T-cell (primary cell): ENCODE measurements at places on chromosomes 3 and 15.
A peak's percentile ranks its signal among the peaks of the same experiment; 100 is the strongest.

DNA sequence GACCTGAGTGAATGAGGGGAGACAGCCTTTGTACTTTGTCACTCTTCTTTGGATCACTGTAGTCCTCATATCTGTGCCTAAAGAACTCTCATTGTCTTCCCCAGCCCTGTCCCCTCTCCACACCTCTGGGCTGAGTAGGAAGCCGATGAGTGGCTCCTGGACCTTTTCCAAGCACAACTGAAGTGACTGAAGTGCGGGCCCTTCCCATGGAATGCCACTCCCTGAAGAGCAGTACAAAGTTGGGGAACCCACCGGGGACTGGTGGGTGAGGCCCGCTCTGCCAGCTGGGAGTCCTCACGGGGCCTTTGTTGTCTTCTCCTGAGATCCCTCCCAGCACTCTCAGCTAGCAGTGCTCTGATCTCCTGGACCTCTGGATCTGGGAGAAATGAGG, 90.1 kb downstream of the AAGAB start:
- peaks cover 16% of the 10 kb centered on the region for H3K36me3 ChIP-seq
- H3K27ac ChIP-seq: no peak overlapping the region
- H3K4me1 ChIP-seq: peaks cover 5% of the 10 kb centered on the region
- DNase-seq: no peak

DNA sequence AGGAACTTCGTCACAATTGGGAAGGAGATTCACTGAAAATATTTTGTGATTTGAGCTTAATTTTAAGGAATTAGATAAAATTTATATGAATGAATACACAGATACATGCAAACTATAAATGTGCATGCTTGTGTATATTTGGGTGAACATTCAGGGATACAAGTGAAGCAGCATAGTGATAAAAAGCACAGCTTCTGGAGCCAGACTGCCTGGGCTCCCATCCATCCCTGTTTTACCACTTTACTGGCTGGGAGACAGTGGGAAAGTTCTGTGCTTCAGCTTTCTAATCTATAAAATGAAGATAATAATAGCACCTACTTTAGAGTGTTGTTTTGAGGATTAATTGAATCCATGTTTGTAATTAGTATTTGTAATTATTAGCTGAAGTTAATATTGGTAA, 8.1 kb upstream of the EPHA6 start:
- no peak overlapping the region for H3K4me3 ChIP-seq
- no peaks in the 10 kb centered on the region for H3K27me3 ChIP-seq
- H3K36me3 ChIP-seq: no peaks in the 10 kb centered on the region

GRCh38 chr3:190384309-190384756, 3.6 kb upstream of the CLDN16 start:
- no peak overlapping the region for H3K4me3 ChIP-seq
- H3K4me1 ChIP-seq: no peaks in the 10 kb centered on the region
- H3K27me3 ChIP-seq: no peaks in the 10 kb centered on the region
- H3K27ac ChIP-seq: no peak overlapping the region
- DNase-seq: no peak
- H3K36me3 ChIP-seq: no peaks in the 10 kb centered on the region

DNA sequence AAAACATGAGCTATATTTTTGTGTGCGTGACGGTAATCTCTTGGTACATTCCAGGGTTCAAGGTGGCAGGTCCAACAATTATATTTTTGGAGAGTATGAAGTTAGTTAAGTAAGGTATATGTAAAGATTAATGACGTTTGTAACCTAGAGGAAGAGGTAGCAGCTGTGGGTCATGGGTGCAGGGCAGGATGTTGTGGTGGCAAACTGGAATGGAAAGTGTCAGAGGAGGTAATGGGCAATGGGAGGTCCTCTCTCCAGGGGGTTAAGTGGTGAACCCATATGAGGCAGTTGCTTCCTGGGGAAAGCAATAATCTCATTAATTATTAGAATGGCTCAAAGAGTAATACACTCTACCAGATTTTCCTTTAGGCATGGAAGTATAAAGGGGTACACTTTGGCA, 1.0 kb upstream of the CD200R1L start:
- H3K36me3 ChIP-seq: no peaks in the 10 kb centered on the region
- H3K4me1 ChIP-seq: peaks cover 15% of the 10 kb centered on the region
- H3K4me3 ChIP-seq: no peak overlapping the region
- DNase-seq: peak; percentile 5
- peak overlapping the region; percentile 70 for H3K27ac ChIP-seq
- H3K27me3 ChIP-seq: no peaks in the 10 kb centered on the region

DNA sequence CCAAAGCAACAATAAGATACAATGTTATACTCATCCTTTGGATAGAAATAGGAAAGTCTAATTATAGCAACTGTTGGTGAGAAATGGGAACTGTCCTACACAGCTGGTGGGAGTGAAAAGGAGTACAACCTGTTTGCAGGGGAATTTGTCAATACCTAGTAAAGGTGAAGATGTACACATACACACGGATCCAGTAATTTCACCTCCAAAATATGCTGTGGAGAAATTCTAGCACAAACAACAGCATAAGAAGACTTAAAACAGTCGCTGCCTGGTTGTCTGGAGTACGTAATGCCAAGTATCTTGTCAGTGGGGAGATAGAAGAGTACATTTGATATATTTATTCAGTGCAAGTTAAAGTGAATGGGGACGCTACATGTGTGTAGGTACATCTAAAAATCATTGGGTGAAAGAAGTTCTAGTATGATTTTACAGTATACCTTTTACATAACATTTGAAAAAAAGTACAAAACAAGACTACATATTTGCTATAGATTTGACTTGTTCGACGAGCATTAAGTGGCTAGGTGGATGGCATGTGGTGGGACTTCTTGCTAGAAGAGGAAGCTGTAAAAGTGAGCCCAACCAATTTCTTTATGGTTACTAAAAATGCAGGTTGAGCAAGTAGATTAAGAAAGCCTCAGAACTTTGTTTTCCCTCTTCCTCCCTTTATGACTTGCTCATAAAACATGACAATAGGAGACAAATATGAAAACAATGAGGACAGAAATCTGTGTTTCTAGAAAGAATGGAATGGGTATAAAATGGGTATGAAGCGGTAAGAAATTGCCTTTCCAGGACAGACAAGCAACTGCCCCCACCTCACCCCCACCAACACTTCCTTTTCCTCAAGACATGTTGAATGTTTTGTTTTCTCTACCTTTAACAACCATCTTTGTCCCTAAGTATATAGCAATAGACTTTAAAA, 50.2 kb upstream of the CCR4 start:
- no peak for DNase-seq
- no peaks in the 10 kb centered on the region for H3K4me1 ChIP-seq
- H3K4me3 ChIP-seq: no peak overlapping the region
- H3K27me3 ChIP-seq: peaks cover 4% of the 10 kb centered on the region
- no peaks in the 10 kb centered on the region for H3K36me3 ChIP-seq

GRCh38 chr3:106740116-106740515, 637.1 kb upstream of the CCDC54 start:
- no peak overlapping the region for H3K4me3 ChIP-seq
- H3K36me3 ChIP-seq: no peaks in the 10 kb centered on the region
- H3K27ac ChIP-seq: no peak overlapping the region
- no peak for DNase-seq

DNA sequence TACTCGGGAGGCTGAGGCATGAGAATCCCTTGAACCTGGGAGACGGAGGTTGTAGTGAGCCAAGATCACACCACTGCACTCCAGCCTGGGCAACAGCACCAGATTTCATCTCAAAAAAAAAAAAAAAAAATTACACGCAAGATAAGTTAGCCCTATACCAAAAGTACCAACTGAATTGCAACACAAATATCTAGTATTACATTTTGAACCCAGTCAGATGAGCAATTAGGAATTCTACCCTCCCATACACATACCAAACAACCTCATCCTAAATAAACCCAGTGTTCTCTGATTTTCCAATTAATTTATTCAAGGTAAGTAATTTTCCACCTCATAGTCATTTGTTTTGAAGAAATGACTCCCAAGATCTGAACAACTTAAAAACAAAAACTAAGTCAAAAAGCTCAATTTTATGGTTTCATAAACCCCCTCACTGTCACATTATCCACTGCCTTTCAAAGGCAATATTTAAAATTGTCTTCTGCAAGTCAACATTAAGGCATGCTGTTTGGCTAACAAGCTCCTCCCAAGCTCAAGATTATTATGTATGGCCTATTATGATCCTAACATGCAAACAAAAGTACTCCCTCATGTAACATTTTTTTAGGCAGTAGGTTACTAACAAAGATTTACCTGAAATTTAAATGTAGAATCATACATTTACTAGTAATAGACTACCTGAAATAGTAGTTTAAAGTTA, 4.5 kb downstream of the RAF1 start:
- H3K36me3 ChIP-seq: no peaks in the 10 kb centered on the region
- H3K27ac ChIP-seq: no peak overlapping the region
- H3K27me3 ChIP-seq: no peaks in the 10 kb centered on the region
- H3K4me3 ChIP-seq: no peak overlapping the region

DNA sequence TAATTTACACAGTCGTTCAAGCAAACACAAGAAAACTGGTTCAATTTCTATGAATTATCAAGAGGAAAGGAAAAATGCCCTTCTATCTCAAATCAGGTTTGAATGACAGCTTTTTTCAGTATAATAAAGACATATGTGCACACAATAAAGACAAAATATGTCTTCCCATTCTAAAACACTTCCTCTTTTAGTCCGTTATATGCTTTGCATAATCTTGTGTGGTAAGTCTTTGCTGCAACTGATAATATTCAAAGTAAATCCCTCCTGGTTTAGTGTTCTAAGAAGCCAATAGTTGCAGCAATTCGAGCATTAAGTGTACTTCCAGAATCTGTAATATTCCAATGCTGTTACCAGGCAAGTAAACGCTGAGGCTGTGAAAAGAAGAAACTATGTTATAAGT, 43.7 kb upstream of the MAPKBP1 start:
- no peaks in the 10 kb centered on the region for H3K27me3 ChIP-seq
- H3K36me3 ChIP-seq: peaks cover 3% of the 10 kb centered on the region
- no peaks in the 10 kb centered on the region for H3K4me1 ChIP-seq
- H3K4me3 ChIP-seq: no peak overlapping the region
- DNase-seq: no peak
- H3K27ac ChIP-seq: no peak overlapping the region

GRCh38 chr15:23567921-23568320, 2.4 kb downstream of the MKRN3 start:
- no peak overlapping the region for H3K27ac ChIP-seq
- H3K4me3 ChIP-seq: no peak overlapping the region
- no peaks in the 10 kb centered on the region for H3K27me3 ChIP-seq
- DNase-seq: no peak

DNA sequence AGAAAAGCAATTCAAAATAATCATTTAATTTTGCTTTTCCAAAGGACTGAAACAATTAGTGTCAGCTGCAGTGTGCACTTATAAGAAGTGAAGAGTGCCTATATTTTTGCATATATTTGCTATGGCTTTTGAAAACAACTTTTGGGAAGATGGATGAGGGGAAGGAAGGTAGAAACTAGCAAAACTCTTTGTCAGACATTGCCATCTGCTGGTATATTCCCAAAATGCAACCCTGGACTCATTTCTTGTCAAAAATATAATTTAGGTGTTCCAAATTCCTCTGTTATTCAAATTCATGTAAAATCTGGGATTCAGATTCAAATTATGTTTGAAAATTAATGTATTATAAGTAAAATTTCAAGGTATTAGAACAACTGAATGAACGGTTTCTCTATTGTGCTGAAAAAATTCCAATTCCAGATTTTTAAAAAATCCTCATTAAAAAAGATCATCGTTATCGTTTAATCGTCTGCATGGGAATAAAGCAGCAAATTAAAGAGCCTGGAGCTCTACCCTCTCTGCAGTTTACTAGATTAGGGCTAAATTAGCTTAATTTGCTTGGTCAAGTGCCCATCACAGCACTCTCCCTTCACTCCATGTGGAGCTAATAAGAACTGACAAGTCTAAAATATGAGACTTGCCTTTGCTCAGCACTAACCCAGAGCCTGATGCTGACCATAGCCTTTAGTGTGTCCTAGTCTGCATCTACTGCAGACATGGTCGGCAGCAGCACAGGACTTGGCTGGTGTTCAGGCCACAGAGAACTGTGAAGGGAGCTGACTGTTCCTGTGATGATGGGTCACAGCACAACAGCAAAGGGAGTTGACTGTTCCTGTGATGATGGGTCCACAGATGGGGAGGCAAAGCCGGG, 67.9 kb upstream of the MITF start:
- DNase-seq: no peak
- no peaks in the 10 kb centered on the region for H3K36me3 ChIP-seq
- no peak overlapping the region for H3K27ac ChIP-seq
- no peaks in the 10 kb centered on the region for H3K27me3 ChIP-seq
- no peak overlapping the region for H3K4me3 ChIP-seq
